ENCODE measurements at places on chromosomes 7 and 10.

DNA sequence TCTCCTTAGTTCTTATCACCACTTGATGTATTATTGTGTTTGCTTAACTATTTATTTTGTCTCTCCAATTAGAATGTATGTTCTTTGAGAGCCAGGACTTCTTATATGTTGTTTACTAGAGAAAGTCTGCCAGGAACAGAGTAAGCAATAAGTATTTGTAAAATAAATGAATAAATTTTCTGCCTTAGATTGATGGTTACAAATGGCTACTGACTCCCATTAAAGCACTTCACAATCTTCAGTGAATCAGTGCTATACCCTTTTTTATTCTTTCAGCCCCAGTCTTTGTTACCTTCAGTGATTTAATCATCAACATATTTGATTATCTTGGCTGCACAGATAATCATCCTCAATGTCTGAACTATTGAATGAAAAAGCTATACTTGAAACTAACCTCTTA is 197.1 kb upstream of the TMEM196 start:
- no peak for DNase-seq

DNA sequence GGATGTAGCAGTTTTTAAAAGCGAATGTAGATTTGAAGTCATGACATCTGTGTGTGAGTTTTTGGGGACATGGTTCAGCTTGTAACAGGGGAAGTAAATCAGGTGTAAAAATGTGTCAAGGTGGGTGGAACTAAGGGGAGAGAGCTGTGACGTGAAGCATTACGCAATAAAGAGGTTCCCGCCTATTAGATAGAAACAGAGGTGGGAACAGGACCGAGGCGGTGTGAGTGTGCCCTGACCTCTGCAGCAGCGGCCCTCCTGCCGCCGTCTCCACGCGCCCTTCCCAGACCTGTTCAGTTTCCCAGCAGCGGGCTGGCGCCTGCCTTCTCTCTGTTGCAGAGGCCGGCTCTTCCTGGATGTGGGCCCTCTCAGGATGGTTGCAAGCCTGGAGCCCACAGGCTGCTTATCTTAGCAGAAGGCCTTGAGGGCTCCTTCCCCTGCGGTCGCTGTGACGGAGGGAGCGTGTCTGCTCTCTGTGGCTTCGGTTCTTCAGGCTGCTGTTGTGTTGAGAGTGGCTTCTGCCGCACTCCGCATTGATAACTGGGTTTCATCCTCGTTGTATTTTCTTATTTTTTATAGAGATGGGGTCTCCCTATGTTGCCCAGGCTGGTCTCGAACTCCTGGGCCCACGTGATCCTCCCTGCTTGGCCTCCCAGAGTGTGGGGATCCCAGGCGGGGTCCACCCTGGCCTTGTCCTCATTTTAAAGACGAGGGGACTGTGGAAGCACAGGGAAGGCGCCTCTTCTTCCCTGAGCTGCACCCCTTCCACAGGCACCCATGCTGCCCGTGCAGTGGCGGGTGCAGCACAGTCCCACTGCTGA is 65.0 kb downstream of the DNAJB6 start:
- DNase-seq, result peak; percentile 33

GRCh38 chr7:80018941-80019808 is 115.5 kb upstream of the GNAI1 start:
- no peak for DNase-seq

- DNase-seq, result no peak
Observed at GRCh38 chr10:117926491-117926890, 120.2 kb downstream of the RAB11FIP2 start.

DNA sequence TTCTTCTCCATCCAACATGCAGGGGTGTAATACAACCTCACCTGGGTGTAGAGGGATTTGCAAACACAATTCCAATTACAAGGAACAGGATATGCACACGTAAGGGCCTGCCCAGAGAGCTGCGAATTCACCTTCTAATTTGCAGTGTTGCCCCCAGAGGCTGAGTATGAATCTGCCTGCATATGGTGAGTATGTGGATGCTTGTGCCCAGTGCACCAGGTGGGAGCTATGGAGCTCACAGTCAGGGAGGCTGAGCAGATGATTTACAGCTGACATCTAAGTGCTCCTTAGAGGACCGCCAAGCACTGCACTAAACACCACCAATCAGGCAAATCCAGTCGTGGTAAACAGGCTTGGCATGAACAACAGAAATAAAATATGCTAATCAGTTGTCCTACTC is 132.0 kb downstream of the RELN start:
- DNase-seq, result no peak

DNA sequence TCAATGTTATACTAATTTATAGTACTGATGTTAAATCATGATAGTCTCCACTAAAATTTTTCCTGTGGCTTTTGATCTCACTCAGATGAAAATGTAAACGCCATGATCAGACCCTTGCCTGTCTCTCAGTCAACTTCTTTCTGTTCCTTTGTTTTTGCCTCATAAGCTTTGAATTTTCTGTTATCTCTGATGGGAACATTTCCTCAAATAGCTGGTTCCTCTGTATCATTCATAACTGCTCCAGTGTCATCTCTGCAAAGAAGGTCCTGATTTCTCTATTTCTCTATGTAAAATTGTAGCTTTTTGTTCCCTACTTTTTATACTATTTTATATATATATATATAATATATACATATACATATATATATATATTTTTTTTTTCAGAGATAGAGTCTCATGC is 67.5 kb downstream of the GPR141 start:
- DNase-seq, result no peak
